Esophagus muscularis mucosa (tissue), 4 donors: ENCODE measurements at places on chromosomes 6 and 20. TPM values are rescaled to one million over a fixed set of nuclear protein-coding genes. Genes with fewer than 3 reads are reported as not detected.

NT5E gene
- 19.2 TPM for total RNA-seq

POU5F1 gene
- total RNA-seq = not detected

EPHA7 gene
- 158 TPM for total RNA-seq

TTI1 gene
- total RNA-seq = 13.2 TPM

SSTR4 gene
- not detected for total RNA-seq

STMND1 gene
- not detected for total RNA-seq

VTA1 gene
- 25.7 TPM for total RNA-seq

IL17F gene
- total RNA-seq = not detected

NMBR gene
- not detected for total RNA-seq

GRCh38 chr6:89997456-89998445 is 103.5 kb downstream of the GJA10 start:
- peak; percentile 70 for DNase-seq
- H3K27ac ChIP-seq = peak overlapping the region; percentile 43
- H3K4me3 ChIP-seq = no peak overlapping the region
- no peaks in the 10 kb centered on the region for H3K27me3 ChIP-seq
- peaks cover 48% of the 10 kb centered on the region for H3K4me1 ChIP-seq

DNA sequence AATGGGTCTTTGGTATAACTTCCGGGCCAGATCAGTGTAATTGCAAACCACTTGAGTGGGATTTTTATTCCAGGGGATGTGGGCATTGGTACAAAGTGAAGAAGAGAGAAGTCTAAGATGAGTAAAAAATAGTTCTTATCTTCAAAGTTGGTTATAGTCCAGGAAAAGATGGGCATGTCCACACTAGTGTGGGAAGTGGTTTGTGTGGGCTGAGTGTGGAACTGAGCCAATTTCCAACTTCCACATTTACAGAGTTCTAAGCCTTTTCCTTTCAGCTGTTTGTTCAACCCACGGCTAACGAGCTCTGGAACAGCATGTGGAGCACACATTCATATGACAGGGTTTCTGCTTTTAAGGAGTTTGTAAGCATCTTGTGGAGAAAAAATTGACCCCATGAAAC is 72.3 kb upstream of the IFNGR1 start:
- H3K36me3 ChIP-seq = no peaks in the 10 kb centered on the region
- DNase-seq = no peak
- no peaks in the 10 kb centered on the region for H3K27me3 ChIP-seq

DNA sequence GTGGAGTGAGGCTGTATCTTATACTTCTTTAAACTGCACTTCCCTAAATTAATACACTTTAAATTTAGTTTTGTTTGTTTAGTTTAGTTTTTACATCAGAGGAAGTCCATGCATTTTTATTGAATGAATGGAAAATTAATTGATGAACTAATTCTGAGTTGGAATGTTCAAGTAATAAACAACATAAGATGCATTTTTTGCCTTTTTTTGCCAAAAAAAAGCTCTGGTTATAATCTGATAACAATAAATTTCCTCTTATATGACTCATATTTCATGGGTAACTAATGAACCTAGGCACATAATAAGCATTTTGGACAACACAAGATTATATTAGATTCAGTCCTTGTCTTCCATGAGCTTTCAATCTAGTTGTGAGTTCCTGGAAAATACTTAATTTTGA is 323.1 kb downstream of the CENPW start:
- H3K27ac ChIP-seq = peak overlapping the region; percentile 78
- H3K4me3 ChIP-seq = no peak overlapping the region
- DNase-seq = no peak
- no peaks in the 10 kb centered on the region for H3K27me3 ChIP-seq
- H3K36me3 ChIP-seq = no peaks in the 10 kb centered on the region

DNA sequence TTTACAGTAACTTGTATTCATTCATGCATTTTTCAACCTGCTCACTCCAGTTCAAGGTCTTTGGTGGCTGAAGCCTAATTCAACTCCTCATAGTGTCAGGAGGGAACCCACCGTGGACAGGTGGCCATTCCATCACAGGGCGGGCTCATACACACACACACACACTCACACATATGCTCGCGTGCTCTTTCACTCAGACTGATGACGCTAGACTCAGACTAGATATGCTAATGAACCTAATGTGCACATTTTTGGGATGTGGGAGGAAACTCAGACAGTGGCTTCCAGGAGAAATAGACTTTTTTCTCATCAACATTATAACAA is 56.7 kb downstream of the TRIM27 start:
- H3K4me3 ChIP-seq = peak overlapping the region; percentile 76
- H3K4me1 ChIP-seq = peaks cover 15% of the 10 kb centered on the region
- H3K27ac ChIP-seq = peak overlapping the region; percentile 85
- no peaks in the 10 kb centered on the region for H3K36me3 ChIP-seq
- H3K27me3 ChIP-seq = no peaks in the 10 kb centered on the region
- no peak for DNase-seq

GRCh38 chr20:19975901-19976300 is 41.3 kb upstream of the NAA20 start:
- peak overlapping the region; percentile 60 for H3K4me3 ChIP-seq
- no peak for DNase-seq
- no peaks in the 10 kb centered on the region for H3K27me3 ChIP-seq
- peak overlapping the region; percentile 92 for H3K27ac ChIP-seq
- peaks cover 25% of the 10 kb centered on the region for H3K36me3 ChIP-seq

DNA sequence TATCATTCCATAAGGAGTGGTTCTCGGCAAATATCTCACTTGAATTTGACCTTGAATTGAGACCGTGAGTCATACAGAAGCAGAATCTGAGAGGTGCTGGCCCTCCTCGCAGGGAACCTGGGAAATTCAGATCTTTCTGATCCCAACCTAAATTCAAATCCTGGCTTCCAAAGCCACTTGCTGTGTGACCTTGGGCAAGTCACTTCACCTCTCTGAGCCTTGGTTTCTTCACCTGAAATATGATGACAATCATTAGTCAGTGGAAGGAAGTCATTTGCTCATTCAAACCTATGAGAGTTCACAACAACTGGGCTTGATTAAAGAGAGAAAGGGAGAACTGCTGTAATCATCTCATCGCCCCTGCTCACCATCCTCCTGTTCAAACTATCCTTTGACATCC is 7.2 kb downstream of the BPIFA3 start:
- peaks cover 49% of the 10 kb centered on the region for H3K27me3 ChIP-seq
- DNase-seq = no peak
- H3K4me3 ChIP-seq = no peak overlapping the region
- no peaks in the 10 kb centered on the region for H3K36me3 ChIP-seq

DNA sequence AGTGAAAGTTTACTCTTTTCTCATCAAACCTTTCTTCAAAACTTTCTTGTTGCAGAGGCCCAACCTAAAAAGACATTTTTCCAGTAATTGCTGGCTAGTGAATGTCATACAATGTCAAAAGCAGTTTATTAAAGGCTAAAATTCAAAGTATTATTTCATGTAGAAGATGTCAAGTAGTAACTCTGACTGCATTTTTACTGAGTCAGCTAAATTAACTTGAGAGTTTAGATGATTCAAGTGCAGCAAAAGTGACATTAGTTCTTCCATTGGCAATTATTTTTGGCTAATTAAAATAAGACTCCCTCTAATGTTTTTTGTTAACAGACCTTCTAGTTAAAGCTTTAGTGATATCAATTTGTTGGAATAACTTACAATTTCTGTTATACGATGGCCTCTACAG is 1438.5 kb downstream of the GRIK2 start:
- no peak overlapping the region for H3K4me3 ChIP-seq
- no peaks in the 10 kb centered on the region for H3K4me1 ChIP-seq
- H3K27me3 ChIP-seq = no peaks in the 10 kb centered on the region
- no peak overlapping the region for H3K27ac ChIP-seq

DNA sequence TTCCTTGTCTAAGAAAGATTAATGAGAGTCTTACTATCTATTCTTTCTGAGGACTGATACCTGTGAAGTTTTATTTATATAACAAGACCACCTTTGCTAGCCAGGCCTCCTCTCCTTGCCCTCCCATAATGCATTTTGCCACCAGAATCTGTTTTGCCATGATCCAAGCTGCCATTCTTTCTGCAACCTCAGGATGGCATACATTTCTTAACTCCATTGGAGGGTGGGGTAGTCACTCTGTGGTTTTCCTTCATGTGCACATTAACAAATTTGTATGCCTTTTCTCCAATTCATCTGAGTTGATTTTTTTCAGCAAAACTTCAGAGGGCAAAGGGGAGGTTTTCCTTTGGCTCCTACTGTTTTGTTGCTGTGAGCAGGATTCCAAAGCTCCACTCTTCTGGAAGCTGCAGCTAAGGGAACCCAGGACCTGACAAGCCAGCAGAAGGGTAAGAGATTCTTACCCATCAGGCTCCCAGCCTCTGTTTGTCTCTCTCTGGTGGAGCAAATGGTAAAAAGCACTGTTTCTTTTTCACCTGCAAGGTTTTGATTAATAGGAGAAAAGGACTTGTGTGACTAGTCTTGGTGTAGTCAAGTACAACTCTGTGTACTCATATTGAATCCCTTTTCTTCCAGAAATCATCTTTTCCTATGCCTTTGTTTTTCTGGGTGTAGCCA is 26.2 kb upstream of the ENPP4 start:
- no peak overlapping the region for H3K4me3 ChIP-seq
- no peak for DNase-seq
- no peaks in the 10 kb centered on the region for H3K27me3 ChIP-seq
- no peaks in the 10 kb centered on the region for H3K4me1 ChIP-seq
